ENCODE measurements at places on chromosomes 4 and X. TPM values are rescaled to one million over a fixed set of nuclear protein-coding genes. Genes with fewer than 3 reads are reported as not detected.

DNA sequence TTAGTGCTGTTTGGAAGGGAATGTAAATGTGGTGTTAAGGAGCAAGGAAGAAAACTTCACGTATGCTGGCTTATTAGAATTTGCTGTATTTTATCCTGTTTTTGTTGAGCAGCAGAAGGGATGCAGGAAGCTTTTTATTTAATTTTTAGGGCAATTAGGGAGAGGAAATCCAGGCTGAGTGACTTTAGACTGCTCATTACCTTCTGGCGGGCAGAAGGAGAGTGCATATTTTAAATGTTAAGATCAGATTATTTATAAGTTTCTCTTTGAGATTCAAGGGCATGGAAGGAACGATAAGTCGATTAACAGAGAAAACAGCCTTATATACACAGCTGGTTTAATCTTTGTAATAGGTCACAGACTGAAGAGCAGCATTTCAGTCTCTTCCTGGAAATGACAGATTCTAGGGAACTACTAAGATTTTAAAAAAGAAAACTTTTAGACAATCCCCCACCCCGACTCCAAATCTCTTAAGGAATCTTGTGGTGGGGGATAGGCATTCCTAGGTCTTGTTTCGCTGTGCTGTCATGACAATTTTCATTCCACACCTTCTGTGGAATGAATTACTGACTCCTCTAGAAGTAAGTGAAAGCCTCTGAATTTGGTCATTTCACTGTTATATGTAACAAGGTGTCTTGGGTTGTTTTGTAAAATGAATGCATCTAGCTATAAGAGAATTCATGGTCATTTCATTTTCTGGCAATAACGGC lies 402.5 kb downstream of the RAPGEF2 start:
- DNase-seq: no peak

DNA sequence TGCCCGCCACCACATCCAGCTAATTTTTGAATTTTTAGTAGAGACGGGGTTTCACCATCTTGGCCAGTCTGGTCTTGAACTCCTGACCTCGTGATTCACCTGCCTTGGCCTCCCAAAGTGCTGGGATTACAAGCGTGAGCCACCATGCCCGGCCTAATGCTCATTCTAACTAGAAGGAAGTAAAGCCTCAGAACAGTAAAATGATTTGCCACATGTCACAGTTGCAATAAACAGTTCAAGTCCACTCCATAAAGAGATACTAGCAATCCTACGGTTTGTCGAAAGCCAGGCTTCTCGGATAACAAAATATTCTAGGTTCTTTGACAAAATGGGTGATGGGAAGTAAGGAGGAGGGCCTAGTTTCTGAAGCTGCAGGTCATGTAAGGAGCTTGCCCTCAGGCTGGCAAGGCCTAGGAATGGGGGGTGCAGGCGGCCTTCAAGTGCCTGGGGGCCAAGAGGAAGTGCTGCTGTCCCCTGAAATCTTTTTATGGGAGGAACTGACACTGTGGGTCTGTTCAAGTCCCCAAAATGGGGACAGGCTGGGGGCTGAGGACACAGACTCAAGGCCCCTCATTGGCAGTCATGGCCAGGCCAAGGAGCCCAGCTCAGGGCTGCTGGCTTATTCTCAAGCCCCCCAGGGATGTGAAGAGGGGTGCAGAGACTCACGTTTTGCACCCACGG lies 31.8 kb upstream of the ACSL1 start:
- DNase-seq: no peak

CSAG2 gene
- 0.12 TPM for polyA plus RNA-seq

GLRB gene
- not detected for polyA plus RNA-seq

PNMA6A gene
- polyA plus RNA-seq: 4.9 TPM

PCDH11X gene
- not detected for polyA plus RNA-seq

Measured in K562 (cell line).